Epithelial cell of umbilical artery (primary cell): ENCODE measurements at places on chromosomes 4 and X. TPM values are rescaled to one million over a fixed set of nuclear protein-coding genes. Genes with fewer than 3 reads are reported as not detected.

Gene NDP
- total RNA-seq: 0.15 and 1.3 TPM in 2 replicates

Gene TCP11X1
- not detected in 2 replicates for total RNA-seq

Gene CCNA2
- 82.2 and 82.8 TPM in 2 replicates for total RNA-seq

Gene SEPTIN11
- total RNA-seq: 125 and 175 TPM in 2 replicates

Gene ZXDA
- total RNA-seq: 5.5 and 7.0 TPM in 2 replicates

Gene TCEAL2
- not detected in 2 replicates for total RNA-seq

Gene DSPP
- total RNA-seq: not detected in 2 replicates

Gene MAGIX
- 0.65 and 1.7 TPM in 2 replicates for total RNA-seq

Gene GPR173
- 1.6 and 2.9 TPM in 2 replicates for total RNA-seq

Gene CDX4
- total RNA-seq: not detected in 2 replicates

Gene MTMR8
- total RNA-seq: 0.15 and 0.65 TPM in 2 replicates
